Hematopoietic multipotent progenitor cell (in vitro differentiated cells): ENCODE measurements at places on chromosomes 6 and 20.

- DNase-seq: no peak
These were observed 43.5 kb downstream of the SAMD5 start for GRCh38 chr6:147551976-147552375.

- no peak for DNase-seq
These were observed 35.1 kb downstream of the SYNJ2 start for GRCh38 chr6:158016571-158017383.

GRCh38 chr6:98343797-98344196 is 490.6 kb upstream of the POU3F2 start:
- DNase-seq: no peak

DNA sequence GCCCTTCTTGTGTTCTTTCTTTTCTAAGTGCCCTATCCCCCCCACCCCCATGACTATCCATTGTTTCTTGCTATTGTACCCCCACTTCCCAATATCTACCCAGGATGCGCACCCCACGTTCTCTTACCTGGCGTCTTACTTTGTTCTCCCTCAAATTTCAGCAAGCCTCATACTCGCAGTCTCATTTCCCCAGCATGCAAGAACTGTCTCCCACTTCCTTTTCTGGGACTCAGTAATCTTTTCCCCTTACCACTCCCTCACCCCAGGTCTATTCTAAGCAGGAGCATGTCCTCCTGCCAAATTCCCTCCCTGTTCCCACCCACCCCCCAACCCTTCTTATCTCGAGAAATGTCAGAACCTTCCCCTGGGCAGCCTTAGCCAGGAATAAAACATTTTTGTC is 1.7 kb upstream of the EHMT2 start:
- DNase-seq: no peak

GRCh38 chr20:43506238-43506637 is 1.3 kb upstream of the L3MBTL1 start:
- no peak for DNase-seq

DNA sequence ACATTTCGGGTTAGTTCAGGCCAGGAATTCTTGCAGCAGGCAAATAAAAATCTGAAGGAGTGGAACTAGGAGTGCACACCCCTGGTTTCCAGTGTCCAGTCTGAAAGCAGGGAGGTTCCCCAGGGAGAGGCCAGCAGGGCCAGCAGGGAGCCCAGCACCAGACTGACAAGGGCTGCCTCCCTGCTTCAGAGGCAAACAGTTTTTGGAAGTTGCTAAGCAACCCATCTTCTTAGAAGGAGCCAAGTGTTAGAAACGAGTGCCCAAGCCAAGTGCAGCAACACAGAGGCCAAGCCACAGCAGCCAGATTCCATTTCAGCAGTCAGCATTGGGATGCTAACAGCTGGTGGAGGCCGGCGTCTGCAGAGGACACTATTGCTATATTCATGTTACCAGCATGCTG is 179.1 kb downstream of the SYNDIG1 start:
- no peak for DNase-seq

DNA sequence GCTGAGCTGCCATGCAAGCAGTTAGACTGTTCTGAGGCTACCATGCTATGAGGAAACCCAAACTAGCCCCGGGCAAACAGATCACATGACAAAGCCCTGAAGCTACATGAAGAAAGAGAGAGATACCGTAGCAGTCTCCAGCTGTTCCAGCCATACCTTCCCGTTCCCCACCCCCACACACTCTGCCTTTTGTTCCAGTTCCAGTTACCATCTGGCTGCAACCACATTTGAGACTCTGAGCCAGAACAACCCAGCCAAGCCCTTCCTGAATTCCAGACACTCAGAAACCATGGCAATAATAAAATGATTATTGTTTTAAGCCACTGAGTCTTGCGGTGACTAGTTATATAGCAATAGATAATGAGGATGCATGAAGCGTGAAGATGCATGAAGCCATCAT is 28.3 kb downstream of the RIN2 start:
- DNase-seq: no peak
